Spinal cord (tissue), 10 donors: ENCODE measurements at places on chromosomes 1 and 21. TPM values are rescaled to one million over a fixed set of nuclear protein-coding genes. Genes with fewer than 3 reads are reported as not detected.
A peak's percentile ranks its signal among the peaks of the same experiment; 100 is the strongest.

The RIPPLY3 gene
- total RNA-seq: 0.39 TPM

The PDPN gene
- 13.3 TPM for total RNA-seq

The UMODL1 gene
- total RNA-seq: 0.11 TPM

The LCE6A gene
- not detected for total RNA-seq

The INSRR gene
- 5.2 TPM for total RNA-seq

DNA sequence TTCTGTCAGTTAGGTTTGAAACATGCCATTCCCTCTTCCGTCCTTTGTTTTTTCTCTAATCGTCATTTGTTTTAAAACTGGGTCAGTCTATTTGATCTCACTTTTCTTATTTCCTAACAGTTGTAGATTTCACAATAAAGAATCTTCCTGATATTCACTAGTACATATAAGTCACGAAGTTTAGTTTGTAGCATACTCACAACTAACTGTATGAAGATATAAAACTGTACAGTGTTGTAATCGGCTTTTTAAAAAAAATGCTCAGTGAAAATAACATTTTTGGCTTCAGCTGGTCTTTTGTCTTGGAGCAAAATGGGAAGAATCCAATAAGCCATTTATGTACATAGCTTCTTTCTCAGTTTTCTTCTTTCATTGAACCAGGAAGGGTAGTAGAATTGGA, 78.3 kb downstream of the NCAM2 start:
- no peak for DNase-seq
- no peaks in the 10 kb centered on the region for H3K4me1 ChIP-seq
- no peak overlapping the region for H3K27ac ChIP-seq
- H3K36me3 ChIP-seq: no peaks in the 10 kb centered on the region

GRCh38 chr1:150235294-150235851, 539 bp downstream of the ANP32E start:
- H3K27me3 ChIP-seq: no peaks in the 10 kb centered on the region
- H3K4me3 ChIP-seq: peak overlapping the region; percentile 95
- H3K36me3 ChIP-seq: peaks cover 2% of the 10 kb centered on the region
- H3K27ac ChIP-seq: peak overlapping the region; percentile 97
- peaks cover 11% of the 10 kb centered on the region for H3K4me1 ChIP-seq
- no peak for DNase-seq

GRCh38 chr1:45945426-45945825, 142.0 kb downstream of the MAST2 start:
- no peak overlapping the region for H3K27ac ChIP-seq
- no peaks in the 10 kb centered on the region for H3K4me1 ChIP-seq
- DNase-seq: peak; percentile 23
- H3K4me3 ChIP-seq: no peak overlapping the region
- H3K27me3 ChIP-seq: no peaks in the 10 kb centered on the region

DNA sequence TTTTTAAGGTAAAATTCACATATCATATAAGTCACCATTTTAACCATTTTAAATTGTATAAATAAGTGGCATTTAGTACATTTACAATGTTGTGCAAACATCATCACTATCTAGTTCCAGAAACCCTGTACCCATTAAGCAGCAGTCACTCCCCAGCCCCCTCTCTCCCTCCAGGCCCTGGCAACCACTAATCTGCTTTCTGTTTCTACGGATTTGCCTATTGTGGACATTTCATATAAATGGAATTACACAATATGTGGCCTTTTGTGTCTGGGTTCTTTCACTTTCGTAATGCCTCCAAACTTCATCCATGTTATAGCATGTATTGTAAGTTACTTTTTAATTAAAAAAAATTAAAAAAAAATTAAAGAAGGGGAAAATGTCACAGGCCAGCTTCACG, 58.0 kb upstream of the RAB3GAP2 start:
- no peak overlapping the region for H3K27ac ChIP-seq
- no peak overlapping the region for H3K4me3 ChIP-seq
- no peaks in the 10 kb centered on the region for H3K4me1 ChIP-seq
- no peak for DNase-seq

DNA sequence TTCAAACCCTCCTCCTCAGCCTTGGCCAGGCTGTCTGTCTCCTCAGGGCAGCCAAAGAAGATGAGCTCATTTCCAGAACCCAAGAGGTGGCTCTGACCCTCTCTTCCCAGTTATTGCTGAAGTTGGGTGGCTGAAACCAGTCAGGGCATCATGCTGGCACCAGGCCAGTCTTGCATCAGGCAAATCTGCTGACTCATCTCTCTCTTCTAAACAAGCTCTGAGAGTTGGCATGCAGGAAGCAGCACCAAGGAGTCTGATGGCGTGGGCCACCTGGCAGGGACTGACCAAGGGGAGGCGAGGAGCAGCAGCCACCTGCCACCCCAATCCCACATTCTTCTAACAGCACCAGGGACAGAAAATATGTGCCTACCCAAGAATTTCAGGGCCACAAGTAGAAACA, 104.8 kb upstream of the ATP1A1 start:
- no peaks in the 10 kb centered on the region for H3K4me1 ChIP-seq
- H3K36me3 ChIP-seq: no peaks in the 10 kb centered on the region
- H3K27ac ChIP-seq: no peak overlapping the region
- no peaks in the 10 kb centered on the region for H3K27me3 ChIP-seq
- DNase-seq: no peak

DNA sequence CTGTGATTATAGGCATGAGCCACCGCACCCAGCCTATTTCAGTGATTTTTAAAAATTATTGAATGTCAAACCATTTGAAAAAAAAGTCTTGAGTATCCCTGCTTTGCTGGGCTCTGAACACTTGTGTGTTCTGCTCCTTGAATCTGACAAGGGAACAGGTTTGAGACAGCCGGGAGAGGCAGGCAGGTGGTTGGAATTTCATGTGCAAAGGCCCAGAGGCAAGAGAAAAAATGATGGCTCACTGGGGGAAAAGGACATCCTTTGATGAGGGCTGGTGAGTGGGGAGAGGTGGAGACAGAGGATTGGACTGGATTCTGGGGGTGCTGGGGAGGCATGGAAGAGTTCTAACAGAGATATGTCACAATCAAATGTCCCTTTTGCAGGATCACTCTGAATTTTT, 13.1 kb upstream of the WASF2 start:
- peak overlapping the region; percentile 42 for H3K27ac ChIP-seq
- peaks cover 25% of the 10 kb centered on the region for H3K4me1 ChIP-seq
- H3K4me3 ChIP-seq: no peak overlapping the region

- no peaks in the 10 kb centered on the region for H3K36me3 ChIP-seq
- no peaks in the 10 kb centered on the region for H3K27me3 ChIP-seq
- no peak for DNase-seq
- no peak overlapping the region for H3K4me3 ChIP-seq
- H3K27ac ChIP-seq: no peak overlapping the region
- no peaks in the 10 kb centered on the region for H3K4me1 ChIP-seq
Measured at GRCh38 chr1:195481293-195481692, 1126.9 kb downstream of the KCNT2 start.

- H3K36me3 ChIP-seq: peaks cover 2% of the 10 kb centered on the region
- peak; percentile 8 for DNase-seq
- no peak overlapping the region for H3K4me3 ChIP-seq
- H3K27ac ChIP-seq: no peak overlapping the region
- H3K4me1 ChIP-seq: no peaks in the 10 kb centered on the region
- H3K27me3 ChIP-seq: no peaks in the 10 kb centered on the region
Measured at GRCh38 chr1:77900687-77901293, 12.4 kb downstream of the NEXN start.

GRCh38 chr1:87155170-87155569, 173.5 kb upstream of the LMO4 start:
- peaks cover 32% of the 10 kb centered on the region for H3K4me1 ChIP-seq
- H3K27ac ChIP-seq: peak overlapping the region; percentile 75
- peaks cover 8% of the 10 kb centered on the region for H3K27me3 ChIP-seq
- H3K36me3 ChIP-seq: no peaks in the 10 kb centered on the region
- no peak overlapping the region for H3K4me3 ChIP-seq
- no peak for DNase-seq

GRCh38 chr1:94325377-94326302, 88.3 kb upstream of the ARHGAP29 start:
- H3K27me3 ChIP-seq: peaks cover 5% of the 10 kb centered on the region
- DNase-seq: peak; percentile 45
- H3K36me3 ChIP-seq: no peaks in the 10 kb centered on the region
- H3K4me1 ChIP-seq: peaks cover 4% of the 10 kb centered on the region
- no peak overlapping the region for H3K4me3 ChIP-seq
- peak overlapping the region; percentile 65 for H3K27ac ChIP-seq

DNA sequence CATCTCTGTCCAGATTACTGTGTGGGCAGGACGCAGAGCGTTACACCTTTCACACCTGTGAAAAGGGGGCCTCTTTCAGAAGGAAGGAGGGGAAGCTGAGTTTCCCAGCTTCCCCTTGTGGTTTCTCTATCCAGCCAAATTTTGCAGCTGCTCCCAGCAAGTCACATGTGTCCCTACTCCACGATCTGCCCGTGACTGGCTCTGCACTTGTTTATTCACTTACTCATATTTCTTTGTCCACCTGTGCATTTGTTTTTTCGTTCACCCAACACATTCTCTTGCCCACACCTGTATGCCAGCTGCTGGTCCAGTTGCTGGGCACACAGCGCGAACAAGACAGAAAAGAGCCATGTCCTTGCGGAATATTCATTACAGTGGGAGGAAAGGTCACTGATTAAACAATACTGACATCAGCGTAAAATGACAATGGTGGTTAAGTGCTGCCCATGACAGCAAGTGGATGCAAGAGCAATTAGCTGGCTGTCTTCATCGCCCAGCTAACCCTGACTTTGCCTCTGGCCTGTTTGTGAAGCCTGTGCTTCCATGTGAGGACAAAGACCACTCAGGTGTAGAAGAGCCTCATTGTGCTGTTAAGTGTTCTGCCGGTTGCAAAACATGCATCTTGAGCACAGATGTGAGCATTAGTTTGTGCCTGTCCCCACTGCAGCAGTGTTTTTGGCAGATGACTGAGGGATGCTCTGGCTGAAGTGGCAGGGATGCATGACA, 28.6 kb upstream of the NEK2 start:
- peaks cover 4% of the 10 kb centered on the region for H3K4me1 ChIP-seq
- DNase-seq: no peak
- no peaks in the 10 kb centered on the region for H3K36me3 ChIP-seq
- no peak overlapping the region for H3K4me3 ChIP-seq

- DNase-seq: peak; percentile 55
- no peak overlapping the region for H3K27ac ChIP-seq
- no peak overlapping the region for H3K4me3 ChIP-seq
- H3K36me3 ChIP-seq: no peaks in the 10 kb centered on the region
- H3K27me3 ChIP-seq: no peaks in the 10 kb centered on the region
Measured at GRCh38 chr1:106980121-106980520, 76.4 kb upstream of the PRMT6 start.

GRCh38 chr1:25609921-25610320, 6.7 kb upstream of the MAN1C1 start:
- H3K4me3 ChIP-seq: no peak overlapping the region
- no peak for DNase-seq
- H3K36me3 ChIP-seq: no peaks in the 10 kb centered on the region
- peaks cover 10% of the 10 kb centered on the region for H3K27me3 ChIP-seq

DNA sequence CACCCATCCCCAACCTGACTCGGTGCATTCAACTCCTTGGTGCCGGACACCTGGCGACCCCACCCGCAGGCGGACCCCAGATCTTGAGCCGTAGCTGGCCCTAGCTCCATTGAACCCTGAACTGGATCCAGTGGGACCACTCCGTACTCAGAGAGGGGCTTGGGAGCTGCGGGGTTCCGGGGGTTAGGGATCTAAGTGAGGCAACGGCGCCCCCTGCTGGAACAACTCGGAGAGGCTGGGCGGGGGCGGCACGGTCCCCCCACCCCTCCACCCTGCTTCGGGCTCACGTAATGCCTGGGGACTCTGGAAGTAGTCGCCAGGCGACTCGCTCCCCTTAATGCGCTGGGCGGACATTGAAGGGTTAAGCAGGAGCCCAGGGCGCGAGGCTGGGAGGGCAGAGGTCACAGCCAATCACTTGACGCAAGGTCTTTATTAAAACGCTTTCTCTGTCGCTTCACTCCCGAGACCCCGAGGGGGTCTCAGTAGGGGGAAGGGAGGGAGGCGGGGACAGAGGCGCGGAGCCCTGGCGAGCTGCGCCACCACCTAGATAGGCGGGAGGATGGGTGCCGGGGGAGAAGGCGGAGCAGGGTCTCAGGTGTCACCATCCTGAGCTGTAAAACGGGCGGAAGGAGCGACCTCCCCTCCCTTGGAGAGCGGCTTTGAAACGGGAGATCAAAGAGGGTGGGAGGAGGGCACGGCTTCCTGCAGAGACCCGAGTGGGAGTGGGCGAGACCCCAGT, 704 bp upstream of the CRABP2 start:
- H3K36me3 ChIP-seq: peaks cover 3% of the 10 kb centered on the region
- peaks cover 74% of the 10 kb centered on the region for H3K4me1 ChIP-seq
- H3K27ac ChIP-seq: peak overlapping the region; percentile 89
- peak overlapping the region; percentile 52 for H3K4me3 ChIP-seq
- no peak for DNase-seq

DNA sequence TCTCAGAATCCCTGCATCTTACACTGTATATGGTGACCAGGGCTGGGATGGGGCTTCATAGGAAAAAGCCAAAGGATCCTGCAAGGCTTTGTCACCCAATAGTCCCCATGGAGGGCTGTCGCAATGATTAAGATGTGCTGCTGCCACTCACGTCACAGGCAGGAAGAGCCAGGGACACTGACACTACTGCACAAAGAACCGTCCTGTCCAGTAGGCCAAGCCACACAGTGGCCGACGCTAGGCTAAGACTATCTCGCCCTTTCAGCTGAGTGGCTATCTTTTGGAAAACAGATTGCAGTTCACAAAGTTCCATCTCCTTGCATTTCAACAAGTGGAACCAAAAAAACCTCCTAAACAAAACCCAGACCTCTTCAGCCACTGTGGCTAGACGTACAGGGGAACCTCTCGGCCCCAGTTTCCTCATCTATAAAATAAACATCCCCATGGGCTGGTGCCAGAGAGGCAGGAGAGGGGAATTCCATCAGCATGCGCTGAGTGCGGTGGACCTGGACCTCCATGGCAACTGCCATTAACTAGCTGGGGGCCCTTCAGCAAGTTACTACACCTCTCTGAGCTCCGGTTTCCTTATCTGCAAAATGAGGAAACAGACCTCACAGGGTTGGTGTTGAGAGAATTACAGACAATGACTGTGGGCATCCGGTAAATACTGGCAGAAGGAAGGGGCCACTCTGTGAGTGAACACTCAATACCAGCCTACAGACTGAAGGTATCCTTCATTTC, 8.7 kb downstream of the CAPZB start:
- no peaks in the 10 kb centered on the region for H3K27me3 ChIP-seq
- no peak overlapping the region for H3K4me3 ChIP-seq
- H3K27ac ChIP-seq: no peak overlapping the region

GRCh38 chr1:230778916-230779590, 31.9 kb downstream of the CAPN9 start:
- H3K4me1 ChIP-seq: no peaks in the 10 kb centered on the region
- no peaks in the 10 kb centered on the region for H3K27me3 ChIP-seq
- no peak overlapping the region for H3K27ac ChIP-seq
- H3K36me3 ChIP-seq: no peaks in the 10 kb centered on the region

DNA sequence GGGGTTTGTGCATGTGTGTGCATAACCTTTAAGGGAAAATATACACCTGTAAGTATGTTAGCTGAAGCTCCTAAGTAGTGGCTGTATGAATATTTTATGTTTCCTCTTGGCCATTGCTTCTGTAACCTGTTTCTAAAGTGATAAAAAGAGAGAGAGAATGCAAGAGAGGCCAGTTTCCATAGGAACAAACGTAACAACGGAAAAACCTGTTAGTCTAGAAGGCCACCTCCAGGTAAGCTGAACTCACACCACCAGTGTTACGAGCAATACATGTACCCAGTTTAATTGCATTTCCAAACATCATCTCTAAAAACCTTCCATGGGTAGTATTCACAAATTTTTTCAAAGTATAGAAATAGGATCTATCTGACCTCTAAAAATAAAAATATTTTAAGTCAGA, 63.1 kb downstream of the PLPPR4 start:
- H3K4me3 ChIP-seq: no peak overlapping the region
- no peak overlapping the region for H3K27ac ChIP-seq
- H3K27me3 ChIP-seq: no peaks in the 10 kb centered on the region
